ENCODE measurements at places on chromosomes 5 and 9.

GRCh38 chr9:112885324-112885723, 5.4 kb downstream of the SLC46A2 start:
- DNase-seq = no peak

DNA sequence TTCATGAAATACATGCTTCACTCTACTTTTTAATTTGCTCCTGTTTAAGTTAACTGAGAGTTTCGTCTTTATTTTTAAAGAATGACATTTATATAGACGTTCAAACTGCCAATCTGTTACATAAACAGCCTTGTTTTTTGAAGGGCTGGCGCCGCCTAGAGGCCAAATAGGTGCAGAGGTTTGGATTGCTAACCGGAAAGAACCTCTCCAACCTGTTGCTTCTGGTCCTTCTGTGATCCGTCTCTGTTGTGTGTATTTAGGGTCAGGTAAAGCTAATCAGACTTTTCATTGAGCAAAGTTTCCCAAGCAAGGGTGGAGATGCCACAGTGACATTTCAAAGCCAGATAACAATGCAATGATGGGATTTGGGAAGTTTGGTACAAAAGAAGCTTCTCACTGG, 39.5 kb upstream of the GLIS3 start:
- peak; percentile 91 for DNase-seq

DNA sequence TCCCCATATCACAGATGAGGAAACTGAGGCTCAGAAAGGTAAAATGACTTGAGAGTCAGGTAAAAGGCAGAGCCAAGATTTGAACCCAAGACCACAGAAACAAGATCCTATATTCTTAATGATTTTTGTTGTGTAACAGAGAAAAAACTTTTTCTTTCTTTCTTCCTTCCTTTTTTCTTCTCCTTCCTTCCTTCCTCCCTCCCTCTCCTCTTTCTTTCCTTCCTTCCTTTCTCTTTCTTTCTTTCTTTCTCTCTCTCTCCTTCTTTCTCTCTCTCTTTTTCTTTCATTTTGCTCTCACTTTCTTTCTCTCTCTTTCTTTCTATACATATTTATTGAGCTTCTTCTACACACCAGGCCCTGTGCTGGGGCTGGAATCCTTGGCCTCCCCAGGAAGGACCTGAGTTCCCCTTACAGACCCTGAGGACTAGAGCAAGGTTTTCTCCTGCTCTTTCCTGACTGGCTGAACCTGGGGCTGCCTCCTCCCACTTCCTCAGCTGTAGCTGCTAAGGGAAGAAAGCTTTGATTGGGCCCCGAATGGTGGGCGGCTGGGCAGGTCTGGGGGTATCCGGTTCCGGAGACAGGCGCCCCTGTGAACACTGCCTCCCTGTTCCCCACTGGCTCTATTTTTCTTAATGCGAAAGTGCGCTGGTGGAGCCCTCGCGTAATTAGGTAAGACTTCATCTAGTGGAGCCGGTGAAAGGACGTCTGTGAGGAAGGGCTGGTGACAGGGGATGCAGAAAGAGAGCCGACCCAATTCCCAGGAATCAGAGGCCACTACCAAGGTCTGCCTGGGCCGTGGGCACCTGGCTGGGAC, 27.4 kb upstream of the KIF12 start:
- no peak for DNase-seq

- no peak for DNase-seq
These were observed 71.9 kb upstream of the LRRTM2 start for GRCh38 chr5:138946831-138947560.

DNA sequence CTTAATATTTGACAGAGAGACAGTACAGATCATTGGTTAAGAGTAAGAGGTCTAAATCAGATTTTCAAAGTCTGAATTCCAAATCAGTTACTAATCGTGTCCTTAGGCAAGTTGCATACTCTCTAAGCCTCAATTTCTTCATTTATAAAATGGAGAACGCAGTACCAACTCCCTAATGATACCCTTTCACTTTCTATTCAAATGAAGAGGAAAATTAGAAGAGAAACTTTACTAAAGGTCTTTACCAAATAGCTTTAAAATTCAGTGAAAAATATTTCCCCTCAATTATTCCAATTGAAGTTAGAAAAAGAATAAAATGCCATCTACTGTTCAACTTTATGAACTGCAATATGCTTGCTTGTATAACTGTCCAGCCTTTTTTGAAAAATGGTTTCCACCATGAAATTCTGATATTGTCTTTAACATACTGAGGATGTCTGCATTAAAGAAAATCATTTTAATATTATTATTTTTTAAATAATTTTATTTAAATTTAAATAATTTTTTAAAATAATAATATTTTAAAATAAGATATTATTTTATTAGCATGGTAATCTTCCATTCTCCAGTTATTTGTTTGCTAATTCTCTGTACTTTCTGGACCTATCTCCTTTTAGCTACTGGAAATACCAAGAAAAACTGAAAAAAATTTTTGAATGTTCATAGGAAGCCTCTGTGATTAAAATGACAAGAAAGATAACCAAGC, 36.0 kb downstream of the POC5 start:
- DNase-seq = no peak

DNA sequence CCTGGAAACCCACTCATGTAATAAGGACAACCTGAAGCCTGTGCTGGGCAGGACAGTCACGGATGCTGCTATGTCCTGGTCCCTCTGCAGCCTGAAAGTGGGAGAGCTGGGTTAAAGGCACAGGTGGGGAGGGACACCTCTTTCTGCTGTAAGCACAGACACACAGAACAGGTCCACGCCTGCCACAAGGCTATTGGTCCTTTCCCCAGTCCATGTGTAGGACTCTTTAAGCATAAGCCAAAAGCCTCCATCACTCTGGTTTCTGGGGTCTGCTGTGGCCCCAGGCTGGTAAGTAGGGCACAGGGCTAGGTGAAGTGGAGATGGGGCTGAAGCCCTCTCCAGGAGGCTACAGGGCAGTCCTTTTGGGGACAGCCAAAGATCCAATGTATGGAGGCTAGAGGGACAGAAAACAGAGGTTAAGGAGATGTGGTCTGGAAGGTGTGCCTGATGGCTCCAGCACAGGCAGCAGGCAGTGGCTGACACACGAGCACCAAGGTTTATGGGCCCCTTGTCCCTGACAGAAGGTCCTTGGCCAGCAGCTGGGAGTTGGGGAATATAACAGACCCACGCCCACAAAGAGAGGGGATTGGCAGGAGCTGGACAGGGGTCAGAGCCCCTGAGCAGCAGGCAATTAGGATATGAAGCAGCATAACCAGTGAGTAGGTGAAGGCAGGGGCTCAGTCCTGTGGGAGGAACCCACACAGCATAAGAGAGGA, 203.6 kb upstream of the MVB12B start:
- DNase-seq = peak; percentile 45

- no peak for DNase-seq
These were observed 1228.0 kb upstream of the C9orf72 start for GRCh38 chr9:28801144-28801799.

GRCh38 chr9:76198336-76198735, 195.9 kb downstream of the RFK start:
- no peak for DNase-seq

GRCh38 chr5:134247428-134248224, 21.8 kb upstream of the PPP2CA start:
- DNase-seq = no peak

DNA sequence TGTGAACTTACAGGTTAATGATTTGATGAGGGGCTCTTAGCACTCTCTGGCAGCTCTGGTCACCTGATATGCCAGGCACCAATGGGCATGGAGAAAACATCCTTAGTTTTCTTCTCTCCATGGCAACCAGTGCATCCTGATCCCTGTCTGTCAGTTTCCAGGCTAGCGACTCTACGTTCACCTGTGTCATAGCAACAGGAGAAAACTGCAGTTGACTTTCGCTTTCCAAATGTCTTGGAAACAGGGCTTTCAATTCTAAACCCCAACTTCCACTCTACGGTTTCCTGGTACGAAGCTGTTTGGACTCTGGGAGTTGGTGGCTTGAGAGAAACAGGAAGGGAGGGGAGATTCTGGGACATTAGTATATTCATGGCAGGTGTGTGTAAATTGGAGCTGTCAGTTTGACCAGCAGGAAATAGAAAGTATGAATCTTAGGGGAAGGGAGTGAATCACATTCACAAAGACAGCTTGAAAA, 74.4 kb downstream of the SLC28A3 start:
- no peak for DNase-seq

GRCh38 chr5:62731022-62731421, 152.4 kb downstream of the LRRC70 start:
- DNase-seq = no peak

DNA sequence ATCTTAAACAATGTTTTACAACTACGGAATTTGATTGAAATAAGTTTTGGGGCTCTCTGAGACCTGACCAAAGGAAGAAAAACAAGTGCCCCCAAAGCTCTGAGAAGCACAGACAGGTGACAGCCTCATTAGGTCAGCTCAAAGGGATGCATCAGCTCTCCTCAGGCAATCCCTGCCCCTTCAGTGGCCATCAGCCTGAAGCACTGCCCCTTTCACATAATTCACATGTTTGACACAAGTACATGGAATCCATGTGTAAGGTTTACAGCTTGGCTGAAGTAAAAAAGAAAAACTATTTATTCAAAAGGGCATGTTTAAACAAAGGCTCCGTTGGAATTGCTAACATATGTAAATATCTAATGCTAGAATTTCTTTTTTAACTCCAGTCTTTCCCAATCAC, 56.3 kb downstream of the TSSK1B start:
- no peak for DNase-seq

Measured in activated CD8-positive, alpha-beta memory T cell treated with anti-CD3 and anti-CD28 coated beads for 24 hours (primary cell).